ENCODE measurements at places on chromosomes 1 and 21.

DNA sequence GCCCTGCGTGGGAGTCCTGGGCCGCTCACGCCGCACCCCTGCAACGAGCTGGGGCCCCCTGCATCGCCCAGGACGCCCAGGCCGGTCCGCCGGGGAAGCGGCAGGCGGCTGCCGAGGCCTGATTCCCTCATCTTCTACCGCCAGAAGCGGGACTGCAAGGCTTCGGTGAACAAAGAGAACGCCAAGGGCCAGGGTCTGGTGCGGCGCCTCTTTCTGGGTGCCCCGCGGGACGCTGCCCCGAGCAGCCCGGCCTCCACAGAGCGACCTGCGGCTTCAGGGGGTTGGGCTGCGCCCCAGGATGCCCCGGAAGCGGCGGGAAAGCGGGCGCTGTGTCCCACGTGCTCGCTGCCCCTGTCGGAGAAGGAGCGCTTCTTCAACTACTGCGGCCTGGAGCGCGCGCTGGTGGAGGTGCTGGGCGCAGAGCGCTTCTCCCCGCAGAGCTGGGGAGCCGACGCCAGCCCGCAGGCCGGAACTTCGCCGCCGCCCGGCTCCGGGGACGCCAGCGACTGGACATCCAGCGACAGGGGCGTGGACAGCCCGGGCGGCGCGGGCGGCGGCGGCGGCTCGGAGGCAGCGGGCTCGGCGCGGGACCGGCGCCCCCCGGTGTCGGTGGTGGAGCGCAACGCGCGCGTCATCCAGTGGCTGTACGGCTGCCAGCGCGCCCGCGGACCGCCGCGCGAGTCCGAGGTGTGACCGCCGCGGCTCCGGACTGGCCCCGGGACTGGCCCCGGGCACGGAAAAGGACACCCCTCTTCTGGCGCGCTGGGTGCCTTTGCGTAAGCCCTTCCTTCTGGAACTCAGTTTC lies 2.7 kb downstream of the FAM110D start:
- peak; percentile 57 for DNase-seq

- no peak for DNase-seq
Observed at GRCh38 chr1:237788069-237788468, 102.7 kb downstream of the ZP4 start.

DNA sequence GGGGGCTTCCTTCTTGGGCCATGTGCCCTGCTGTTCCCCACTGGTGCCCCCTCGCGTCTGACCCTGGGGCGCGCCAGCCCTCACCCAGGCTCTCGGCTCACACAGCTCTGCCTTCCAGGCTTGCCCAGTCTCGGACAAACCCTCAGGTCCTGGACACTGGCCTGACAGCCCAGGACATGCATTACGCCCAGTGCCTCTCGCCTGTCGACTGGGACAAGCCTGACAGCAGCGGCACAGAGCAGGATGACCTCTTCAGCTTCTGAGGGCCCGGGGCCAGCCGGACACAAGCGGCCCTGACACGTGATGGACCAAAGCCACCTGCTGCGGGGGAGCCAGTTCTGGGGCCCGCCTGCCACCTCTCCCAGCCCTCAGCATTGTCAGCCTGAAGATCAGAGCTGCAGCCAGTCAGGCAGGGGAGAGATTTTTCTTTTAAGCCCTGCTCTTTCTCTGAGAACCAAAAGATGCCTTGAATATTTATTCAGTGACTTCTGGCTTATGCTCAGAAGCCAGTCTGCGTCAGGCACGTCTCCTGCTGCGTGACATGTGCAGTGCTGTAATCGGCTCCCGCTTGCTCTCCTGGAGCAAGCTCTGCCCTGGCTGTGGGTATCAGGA lies 23.4 kb downstream of the LDLRAP1 start:
- peak; percentile 87 for DNase-seq

- peak; percentile 58 for DNase-seq
Observed at GRCh38 chr1:66399888-66400529, 133.9 kb upstream of the SGIP1 start.

DNA sequence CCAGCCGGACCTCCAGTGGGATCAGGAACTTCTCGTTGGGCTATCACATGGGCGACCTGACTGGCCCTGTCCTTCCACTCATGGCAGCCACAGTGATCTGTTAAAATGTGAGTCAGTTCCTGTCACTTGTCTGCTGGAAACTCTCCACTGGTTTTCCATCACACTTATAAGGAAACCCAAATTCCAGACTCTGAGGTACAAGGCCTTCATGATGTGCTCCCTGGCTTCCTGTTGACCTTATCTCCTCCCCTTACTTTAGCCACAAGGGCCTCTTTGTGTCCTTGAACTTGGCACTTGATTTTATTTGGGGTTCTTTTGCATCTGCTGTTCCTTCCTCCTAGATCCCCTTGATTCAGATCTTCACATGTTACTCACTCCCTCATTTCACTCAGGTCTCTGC lies 96.8 kb downstream of the TENT5C start:
- DNase-seq = no peak

GRCh38 chr1:47847763-47848162 lies 149.4 kb downstream of the TRABD2B start:
- no peak for DNase-seq
